CD8-positive, alpha-beta T cell (primary cell): ENCODE measurements at places on chromosomes 7 and 10.

GRCh38 chr10:55158633-55159032 lies 357.6 kb upstream of the PCDH15 start:
- DNase-seq: no peak

GRCh38 chr7:99127636-99128035 lies 16.3 kb downstream of the SMURF1 start:
- no peak for DNase-seq

- no peak for DNase-seq
Observed at GRCh38 chr10:78491812-78492211, 458.1 kb downstream of the RPS24 start.

DNA sequence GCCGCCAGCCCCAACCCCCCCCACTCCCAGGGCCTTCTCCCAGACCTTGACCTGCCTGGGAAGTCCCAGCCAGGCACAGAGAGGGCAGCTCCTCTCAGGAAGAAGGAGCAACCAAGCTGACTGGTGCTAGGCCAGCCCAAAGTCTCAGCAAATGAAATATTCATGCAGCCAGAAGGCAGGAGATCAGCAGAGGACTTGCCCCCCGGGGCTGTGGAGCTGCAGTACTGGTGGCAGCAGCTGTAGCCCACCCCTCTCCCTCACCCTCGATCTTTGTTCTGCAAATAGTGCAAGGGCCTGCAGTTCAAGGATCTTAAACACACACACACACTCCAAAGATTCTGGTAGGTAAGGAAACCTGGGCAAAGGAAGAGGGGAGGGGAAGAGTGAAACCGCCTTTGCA lies 3.5 kb upstream of the SRRM3 start:
- DNase-seq: no peak

GRCh38 chr10:6811153-6811552 lies 231.1 kb upstream of the PRKCQ start:
- DNase-seq: no peak

- DNase-seq: no peak
Observed at GRCh38 chr10:129272866-129273650, 194.0 kb upstream of the MGMT start.

DNA sequence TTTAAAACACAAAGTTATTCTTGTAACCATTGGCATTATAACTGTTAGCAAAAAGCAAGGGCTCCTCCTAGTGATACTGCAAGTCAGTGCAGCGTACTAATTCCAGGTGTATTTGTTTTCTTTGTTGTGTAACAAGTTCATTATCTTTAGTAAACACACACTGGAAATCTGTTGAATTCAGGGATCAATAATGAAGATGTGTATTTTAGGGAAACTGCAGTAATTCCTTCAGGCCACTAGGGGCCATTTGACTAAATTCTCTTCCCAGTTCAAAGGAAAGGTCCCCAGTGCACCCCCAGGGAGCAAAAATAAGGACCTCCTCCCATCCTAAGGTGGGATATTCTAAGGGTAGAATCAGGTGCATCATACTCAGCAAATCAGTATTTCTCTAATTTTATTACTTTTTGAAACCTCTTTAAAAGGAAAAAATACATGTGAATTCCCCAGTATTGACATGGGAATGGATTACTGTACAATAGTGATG lies 158.6 kb upstream of the LYZL1 start:
- DNase-seq: no peak

DNA sequence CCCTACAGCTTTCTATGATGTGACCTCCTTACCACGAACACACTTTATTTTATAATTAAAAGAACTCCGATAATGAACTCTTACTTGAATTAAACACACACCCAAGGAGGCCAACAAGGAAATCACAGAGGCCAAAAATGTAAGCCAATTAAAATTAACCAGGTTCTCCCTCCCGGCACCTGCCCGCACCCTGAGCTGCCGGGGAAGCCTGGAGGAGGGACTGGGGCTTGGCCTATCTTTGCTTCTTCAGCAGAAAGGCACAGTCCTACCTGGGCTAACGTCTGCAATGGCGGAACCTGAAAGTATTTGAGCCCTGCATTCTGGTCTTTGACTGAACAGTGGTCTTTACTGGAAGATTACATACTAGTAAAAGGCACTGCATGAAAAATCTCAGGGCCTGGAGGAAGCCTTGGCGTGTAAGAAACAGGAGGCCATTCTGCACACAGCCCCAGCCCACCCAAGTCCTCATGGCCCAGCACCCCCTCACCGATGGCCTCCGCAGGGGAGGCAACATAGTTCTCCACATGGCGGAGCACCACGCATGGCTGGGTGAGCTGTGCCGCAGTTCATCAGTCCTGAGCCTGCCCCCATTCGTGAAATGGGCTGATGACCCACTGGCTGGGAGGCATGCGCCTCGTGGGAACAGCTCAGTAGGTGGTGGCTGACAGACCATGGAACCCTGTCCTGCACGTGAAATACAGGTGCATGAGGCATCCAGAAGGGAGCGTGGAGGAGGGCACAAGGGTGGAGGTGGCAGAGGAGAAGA lies 173.8 kb downstream of the PARD3 start:
- DNase-seq: no peak

DNA sequence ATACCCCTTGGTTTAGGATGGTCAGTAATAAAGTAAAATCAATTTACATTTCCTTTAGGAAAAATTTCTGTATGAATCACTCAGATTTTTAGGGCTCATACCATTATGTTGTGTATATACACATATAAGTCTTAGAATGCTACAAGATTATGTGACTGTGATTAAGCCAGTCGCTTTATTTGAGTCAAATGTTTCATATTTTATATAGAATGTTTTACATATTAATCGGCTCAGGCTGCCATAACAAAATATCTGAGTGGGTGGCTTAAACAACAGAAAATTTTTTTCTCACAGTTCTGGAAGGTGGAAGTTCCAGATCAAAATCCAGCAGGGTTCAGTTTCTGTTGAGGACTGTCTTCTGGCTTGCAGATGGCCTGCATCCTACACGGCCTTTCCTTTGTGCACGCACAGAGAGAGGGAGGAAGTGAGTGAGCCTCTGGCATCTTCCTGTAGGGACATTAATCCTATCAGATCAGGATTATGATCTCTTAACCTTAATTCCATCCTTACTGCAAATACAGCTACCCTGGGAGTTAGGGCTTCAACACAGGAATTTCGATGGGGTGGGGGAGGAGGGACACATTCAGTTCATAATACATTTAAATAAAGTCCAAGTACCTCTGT lies 198.0 kb downstream of the PHF14 start:
- no peak for DNase-seq

GRCh38 chr10:14705548-14706230 lies 69.0 kb downstream of the FAM107B start:
- no peak for DNase-seq

DNA sequence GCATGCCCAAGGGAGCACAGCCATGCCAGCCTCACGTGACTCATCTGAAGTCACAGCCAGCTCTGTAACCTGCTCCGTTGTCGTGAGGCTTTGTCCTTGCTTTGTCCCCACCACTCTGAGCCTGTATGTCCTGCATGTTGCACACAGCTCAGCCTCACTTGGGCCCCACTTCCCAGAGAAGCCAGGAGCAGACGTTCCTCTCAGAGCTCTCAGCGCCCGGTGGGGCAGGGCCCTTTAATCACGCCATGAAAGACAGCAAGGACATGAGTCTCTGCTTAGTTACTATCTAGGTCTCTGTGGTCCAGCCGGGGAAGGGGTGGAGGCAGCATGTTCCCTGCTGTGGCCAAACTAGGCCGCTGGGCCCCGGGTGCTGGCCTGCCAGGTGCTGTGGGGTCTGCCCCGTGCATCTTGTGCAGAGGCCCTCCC lies 127.4 kb upstream of the FAM20C start:
- no peak for DNase-seq

GRCh38 chr10:26112532-26112931 lies 104.0 kb upstream of the GAD2 start:
- no peak for DNase-seq

GRCh38 chr7:8105449-8106095 lies 137.0 kb downstream of the GLCCI1 start:
- no peak for DNase-seq

DNA sequence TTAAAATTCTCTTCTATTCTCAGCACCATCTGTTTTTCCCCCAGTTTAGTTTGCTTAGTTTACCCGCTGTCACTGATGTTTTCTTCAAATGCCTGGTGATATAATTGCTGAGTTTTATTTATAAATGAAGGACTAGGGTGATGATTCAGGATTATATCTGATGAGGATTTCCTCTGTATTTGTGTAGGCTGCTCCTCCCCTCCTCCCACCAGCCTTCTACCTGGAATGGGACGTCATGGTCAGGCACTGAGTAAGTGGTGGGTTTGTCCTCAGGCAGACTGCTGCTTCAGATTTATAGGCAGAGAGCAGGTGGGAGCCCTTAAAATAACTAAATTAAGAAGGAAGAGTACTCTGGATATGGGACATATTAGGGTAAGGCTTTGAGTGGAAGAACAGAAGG lies 35.8 kb downstream of the PALS2 start:
- no peak for DNase-seq

DNA sequence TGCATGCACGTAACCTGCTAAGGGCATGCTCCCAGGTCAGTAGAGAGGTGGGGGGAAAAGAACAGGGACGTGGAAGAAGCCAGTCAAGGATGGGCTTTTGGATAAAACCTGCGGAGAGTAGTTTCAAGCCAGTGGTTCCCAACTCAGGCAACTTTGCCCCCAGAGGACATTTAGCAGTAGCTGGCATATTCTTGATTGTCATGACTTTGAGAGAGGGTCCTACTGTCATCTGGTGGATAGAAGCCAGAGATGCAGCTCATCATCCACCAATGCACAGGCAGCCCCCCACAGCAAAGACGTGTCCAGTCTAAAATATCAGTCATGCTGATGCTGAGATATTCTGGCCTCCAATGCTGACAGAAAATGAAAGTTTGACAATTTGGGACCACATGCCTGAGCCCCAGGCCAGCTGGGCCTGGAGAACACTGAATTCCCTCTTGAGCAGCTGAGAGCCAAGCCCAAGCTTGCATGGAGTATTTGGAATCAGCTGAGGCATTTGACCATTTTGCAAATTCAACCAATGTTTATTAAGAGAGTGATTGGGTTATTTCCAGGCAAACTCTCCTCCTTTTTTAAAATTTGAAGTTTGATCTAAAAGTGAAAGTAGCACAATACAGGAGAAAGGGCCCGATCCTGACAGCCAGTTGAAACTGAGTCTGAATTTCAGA lies 110.0 kb upstream of the C7orf33 start:
- DNase-seq: no peak

GRCh38 chr10:21953585-21954057 lies 49.9 kb downstream of the DNAJC1 start:
- no peak for DNase-seq

DNA sequence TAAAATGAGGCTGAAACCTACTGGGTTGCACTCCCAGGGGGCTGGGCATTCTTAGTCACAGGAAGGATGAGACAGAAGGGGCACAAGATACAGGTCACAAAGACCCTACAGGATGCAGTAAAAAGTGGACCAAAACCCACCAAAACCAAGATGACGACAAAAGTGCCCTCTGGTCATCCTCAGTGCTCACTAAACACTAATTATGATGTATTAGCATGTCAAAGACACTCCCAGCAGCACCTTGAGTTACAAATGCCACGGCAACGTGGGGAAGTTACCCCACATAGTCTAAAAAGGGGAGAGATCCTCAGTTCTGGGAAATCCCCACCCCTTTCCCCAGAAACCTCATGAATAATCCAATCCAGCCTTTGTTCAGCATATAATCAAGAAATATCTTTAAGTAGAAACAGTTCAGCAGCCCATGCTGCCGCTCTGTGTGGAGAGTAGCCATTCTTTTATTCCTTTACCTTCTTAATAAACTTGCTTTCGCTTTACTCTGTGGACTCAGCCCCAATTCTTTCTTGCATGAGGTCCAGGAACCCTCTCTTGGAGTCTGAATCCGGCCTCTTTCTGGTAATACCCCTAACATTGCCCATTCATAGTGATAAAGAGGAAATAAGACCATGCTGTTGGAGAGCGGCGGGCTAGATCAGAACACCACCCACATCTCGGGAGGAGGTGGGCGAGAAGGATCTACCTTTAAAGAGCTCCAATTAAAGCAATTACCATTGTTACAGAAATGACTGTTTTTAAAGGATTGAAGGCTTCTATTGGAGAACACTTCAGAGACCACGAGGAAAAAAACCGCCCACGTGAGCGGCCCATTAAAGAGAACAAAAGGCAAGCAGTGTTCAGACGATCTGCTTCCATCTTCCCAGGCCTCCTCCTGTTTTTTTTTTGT lies 170.9 kb downstream of the USP6NL start:
- DNase-seq: no peak

GRCh38 chr7:29993140-29993539 lies 3.5 kb upstream of the SCRN1 start:
- DNase-seq: no peak

DNA sequence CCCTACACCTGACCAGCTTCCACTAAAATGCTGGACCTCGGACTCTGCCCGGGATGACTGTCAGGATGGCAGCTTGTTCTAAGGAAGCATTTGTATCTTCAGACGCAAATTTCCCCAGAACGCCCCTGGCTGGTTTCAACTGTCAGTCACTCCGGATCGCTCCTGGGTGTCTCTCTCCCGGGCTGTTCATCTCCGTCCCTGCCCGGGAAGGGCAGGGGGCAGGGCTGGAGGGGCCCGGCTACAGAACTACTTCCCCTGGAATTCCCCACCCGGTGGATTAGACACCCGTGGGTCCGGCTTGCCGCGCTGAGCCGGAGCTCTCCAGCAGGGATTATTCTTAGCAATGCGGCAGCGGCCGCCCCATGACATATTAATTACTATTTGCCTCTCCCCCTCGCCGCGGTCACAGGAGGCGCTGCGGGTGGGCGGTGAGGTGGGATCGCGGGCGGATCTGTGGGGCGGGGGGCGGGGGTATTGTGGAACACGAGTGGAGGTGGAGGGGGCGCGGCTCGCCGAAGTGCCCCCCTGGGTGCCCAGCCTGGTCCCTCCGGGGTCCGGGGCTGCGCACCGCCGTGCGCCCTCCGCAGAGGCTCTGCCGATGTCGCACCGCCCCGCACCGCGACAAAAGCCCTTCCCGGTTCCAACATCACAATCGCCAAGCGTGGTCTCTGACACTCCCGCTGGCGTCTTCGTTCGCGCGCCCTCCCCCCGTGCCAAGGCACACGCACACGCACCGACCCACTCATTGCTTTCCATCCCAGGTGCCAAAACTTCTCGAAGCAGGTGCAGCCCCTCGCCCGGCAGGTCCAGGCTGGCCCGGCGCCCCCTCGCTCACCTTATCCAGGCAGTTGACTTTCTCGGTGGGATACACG lies 276.1 kb upstream of the NEBL start:
- no peak for DNase-seq

GRCh38 chr10:70265032-70265689 lies 18.6 kb downstream of the NPFFR1 start:
- DNase-seq: no peak
